ENCODE measurements at places on chromosomes 12 and 14.

DNA sequence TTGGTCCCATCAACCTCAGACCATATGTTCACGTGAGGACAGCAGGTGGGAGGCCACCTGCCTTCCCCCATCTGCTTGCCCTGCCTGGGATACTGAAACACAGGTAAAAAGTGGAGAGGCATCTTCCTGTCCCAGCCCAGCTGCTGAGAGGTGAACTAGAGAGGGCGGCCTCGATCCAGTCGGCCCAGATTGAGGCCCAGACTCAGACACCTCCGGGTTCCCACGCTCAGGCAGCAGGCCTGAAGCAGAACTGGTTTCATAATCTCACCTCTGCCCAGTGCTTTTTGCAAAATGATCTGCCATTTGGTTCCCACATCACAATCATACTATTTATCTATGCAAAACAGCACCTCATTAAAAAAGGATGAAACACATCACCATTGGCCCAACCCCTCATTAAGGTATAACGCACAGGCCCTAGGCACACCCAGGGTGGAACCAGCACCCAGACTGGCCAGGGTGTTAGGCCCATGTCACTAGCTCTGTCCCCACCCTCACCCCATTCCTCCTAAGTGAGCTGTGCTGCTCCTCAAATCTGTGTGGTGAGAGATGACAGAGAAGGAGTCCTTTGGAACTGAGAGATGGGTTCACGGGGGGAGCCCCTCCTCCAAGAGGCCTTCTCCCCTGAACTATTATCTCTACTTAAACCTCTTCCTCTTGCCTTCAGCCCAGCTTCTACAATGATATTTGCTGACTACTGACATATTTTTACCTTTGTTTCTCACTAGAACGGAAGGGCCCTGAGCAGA, 81.1 kb downstream of the ZFP36L1 start:
- no peak for DNase-seq

- DNase-seq, result no peak
Observed at GRCh38 chr12:12719496-12719895, 2.3 kb downstream of the CDKN1B start.

GRCh38 chr12:117218149-117218548, 27.9 kb upstream of the FBXO21 start:
- no peak for DNase-seq

GRCh38 chr14:69287098-69288010, 27.4 kb downstream of the GALNT16 start:
- DNase-seq, result no peak

GRCh38 chr14:81533536-81534343, at the start of gene SEL1L:
Gene SEL1L (minus strand): TSS chr14:81533853. CDS start chr14:81533744, 109 bp downstream.
- peak; percentile 98 for DNase-seq

DNA sequence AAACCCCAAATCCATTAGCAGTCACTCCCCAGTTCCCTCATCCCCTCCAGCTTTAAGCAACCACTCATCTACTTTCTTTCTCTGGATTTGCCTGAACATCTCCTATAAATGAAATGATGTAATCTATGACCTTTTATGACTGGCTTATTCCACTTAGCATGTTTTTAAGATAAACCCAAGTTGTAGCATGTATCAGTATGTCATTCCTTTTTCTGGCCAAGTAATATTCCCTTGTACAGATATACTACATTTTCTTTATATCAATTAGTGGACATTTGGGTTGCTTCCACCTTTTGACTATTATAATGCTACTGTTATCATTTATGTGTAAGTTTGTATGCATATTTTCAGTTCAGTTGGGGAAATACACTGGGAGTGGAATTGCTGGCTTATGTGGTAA, 83.4 kb downstream of the TESC start:
- no peak for DNase-seq

- no peak for DNase-seq
Observed at GRCh38 chr14:105273062-105273461, 24.7 kb downstream of the BTBD6 start.

- DNase-seq, result no peak
Observed at GRCh38 chr12:109432431-109432830, 44.7 kb downstream of the KCTD10 start.

- no peak for DNase-seq
Observed at GRCh38 chr12:124227951-124228711, 66.8 kb upstream of the RFLNA start.

- DNase-seq, result peak; percentile 11
Observed at GRCh38 chr12:112350593-112351592, 31.3 kb downstream of the HECTD4 start.

DNA sequence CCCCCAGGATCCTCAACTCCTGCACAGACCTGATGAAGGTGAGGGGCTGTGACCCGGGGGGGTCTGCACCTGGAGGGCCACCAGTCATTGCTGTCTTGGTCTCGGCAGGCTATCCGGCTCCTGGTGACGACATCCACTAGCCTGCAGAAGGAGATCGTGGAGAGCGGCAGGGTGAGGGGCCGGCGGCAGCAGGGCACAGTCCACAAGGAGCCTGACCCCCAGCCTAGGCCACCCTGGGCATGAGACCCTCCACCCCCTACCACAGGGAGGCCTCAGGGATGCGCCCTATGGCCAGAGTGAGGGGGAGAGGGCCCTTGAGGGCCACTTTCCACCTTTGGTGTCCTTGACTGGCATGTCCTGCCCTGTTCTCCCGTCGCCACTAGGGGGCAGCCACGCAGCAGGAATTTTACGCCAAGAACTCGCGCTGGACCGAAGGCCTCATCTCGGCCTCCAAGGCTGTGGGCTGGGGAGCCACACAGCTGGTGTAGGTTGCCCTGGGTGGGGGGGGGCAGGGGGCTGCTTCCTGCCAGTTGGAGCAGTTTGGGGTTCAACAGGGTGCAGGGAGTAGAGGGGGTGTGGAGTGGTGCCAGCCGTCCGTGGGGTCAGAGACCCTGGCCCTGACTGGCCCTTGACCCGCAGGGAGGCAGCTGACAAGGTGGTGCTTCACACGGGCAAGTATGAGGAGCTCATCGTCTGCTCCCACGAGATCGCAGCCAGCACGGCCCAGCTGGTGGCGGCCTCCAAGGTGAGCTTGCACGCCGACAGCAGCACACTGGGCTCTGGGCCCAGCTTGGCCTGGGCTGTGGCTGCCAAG, 25.0 kb downstream of the HIP1R start:
- DNase-seq, result peak; percentile 51

GRCh38 chr12:46553911-46554310, 181.3 kb upstream of the SLC38A2 start:
- DNase-seq, result no peak

DNA sequence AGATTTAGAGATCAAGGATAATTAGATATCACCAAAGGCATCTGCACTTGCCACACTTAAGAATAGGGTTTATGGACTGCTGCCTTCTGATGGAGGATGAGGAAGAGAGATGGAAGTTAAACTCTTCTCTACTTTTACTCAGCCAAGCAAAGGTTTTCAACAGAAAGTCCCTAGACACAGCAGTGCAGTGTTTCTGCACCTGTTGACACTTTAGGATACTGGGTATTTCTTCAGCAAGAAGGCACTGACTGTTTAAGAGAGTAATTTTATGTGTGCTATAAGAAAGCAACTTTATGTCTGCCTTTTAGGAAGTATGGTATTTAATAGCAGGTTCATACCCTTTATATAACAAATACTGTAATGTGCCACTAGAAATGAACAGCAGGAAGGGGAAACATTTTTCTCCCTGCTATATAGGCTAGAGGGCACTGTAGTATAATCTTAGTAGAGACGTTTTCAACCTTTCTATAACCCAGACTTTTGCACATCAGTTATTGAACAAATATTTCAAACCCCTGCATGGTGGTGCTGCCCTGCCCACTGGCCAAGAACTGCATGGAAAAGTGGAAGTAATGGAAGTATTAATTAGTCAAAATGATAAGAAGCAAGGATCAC, 225.0 kb upstream of the GRIP1 start:
- DNase-seq, result no peak

All from GDM1 (cell line).